ENCODE measurements at places on chromosomes 3 and 15.
A peak's percentile ranks its signal among the peaks of the same experiment; 100 is the strongest.

DNA sequence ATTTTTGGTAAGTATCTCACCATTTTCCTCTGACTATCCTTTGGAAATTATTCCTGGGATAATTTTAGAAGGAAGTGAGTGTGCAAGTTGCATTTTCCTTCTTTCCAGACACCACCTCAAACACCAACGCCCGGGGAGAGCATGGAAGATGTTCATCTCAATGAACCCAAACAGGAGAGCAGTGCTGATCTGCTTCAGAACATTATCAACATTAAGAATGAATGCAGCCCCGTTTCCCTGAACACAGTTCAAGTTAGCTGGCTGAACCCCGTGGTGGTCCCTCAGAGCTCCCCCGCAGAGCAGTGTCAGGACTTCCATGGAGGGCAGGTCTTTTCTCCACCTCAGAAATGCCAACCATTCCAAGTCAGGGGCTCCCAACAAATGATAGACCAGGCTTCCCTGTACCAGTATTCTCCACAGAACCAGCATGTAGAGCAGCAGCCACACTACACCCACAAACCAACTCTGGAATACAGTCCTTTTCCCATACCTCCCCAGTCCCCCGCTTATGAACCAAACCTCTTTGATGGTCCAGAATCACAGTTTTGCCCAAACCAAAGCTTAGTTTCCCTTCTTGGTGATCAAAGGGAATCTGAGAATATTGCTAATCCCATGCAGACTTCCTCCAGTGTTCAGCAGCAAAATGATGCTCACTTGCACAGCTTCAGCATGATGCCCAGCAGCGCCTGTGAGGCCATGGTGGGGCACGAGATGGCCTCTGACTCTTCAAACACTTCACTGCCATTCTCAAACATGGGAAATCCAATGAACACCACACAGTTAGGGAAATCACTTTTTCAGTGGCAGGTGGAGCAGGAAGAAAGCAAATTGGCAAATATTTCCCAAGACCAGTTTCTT is 3.9 kb downstream of the NFKBIZ start:
- no peak for DNase-seq

DNA sequence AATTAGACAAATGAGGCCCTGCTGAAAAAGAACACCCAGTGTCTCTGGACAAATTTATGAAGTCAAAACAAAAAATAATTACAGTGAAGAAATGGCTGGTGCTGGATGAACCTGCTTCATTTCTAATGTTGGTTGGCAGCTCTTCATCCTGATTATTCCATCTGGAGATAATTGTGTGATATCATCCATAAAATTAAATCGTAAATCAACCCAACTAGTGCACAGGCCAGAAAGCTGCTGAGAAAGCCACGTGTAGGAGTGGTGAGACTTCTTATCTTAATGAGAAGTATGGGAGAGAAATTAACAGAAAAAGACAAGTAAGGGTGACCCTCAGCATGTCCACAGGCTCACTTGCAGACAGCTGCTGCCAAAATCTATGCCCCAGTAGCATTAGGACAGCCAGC is 465.2 kb upstream of the TGFBR2 start:
- DNase-seq = no peak

GRCh38 chr3:11226042-11226370 is 46.2 kb upstream of the ATG7 start:
- no peak for DNase-seq

GRCh38 chr3:73784686-73785392 is 160.1 kb upstream of the PDZRN3 start:
- no peak for DNase-seq

- peak; percentile 9 for DNase-seq
These were observed 23.5 kb downstream of the TPRG1 start for GRCh38 chr3:189195302-189195701.

DNA sequence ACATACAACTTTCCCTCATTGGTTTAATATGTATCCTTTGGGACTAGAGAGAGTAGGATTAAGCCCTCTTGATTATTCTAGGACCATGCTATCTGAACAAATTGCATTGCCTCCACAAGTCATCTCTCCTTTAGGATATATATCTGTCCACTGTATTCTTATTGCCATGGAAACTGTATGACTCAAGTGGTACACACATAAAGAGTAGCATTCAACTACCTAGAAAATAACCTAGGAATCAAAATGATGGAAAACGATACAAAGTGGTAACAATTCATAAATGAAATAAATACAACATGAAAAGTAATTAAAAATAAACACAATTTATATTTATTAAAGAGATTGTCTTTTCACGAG is 212.1 kb upstream of the P2RY1 start:
- DNase-seq = no peak

GRCh38 chr3:98920166-98920565 is 18.7 kb upstream of the DCBLD2 start:
- DNase-seq = no peak

DNA sequence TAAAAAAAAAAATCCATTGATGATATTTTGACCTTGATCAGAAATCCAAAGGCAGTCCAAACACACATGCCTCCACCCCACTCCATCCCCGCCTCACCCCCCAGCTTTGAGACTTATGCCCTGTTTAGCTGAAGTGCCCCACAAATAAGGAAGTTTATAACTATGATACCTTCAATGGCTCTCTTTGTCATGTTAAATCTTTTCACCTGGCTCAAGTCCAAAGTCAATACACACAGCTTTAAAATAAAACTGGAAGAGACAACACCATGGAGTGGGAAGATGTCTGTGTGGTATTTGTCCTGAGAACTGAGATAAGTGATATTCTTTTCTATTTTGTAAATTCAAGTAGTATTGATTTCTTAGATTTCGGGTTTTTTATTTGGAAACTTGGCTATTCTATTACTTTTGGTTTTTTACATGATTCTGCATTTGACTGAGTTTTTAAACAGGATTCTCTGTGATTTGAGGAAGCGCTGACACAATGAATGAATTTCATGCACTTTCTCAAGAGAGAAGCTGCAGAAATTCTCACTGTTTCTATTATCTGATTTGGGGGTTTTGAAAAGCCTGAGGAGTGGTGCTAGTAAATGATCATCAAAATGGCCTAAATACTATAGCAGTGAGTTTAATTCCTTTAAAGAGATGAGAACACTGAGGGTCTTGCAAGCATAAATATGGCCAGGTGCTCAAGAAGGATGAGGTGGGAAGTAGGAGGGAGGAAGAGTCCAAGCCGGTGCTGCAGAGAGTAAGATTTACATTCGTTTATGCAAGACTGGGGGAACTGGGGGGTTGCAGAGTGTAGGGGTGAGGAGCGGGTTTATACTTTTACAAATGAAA is 5.2 kb downstream of the FOXB1 start:
- DNase-seq = no peak

DNA sequence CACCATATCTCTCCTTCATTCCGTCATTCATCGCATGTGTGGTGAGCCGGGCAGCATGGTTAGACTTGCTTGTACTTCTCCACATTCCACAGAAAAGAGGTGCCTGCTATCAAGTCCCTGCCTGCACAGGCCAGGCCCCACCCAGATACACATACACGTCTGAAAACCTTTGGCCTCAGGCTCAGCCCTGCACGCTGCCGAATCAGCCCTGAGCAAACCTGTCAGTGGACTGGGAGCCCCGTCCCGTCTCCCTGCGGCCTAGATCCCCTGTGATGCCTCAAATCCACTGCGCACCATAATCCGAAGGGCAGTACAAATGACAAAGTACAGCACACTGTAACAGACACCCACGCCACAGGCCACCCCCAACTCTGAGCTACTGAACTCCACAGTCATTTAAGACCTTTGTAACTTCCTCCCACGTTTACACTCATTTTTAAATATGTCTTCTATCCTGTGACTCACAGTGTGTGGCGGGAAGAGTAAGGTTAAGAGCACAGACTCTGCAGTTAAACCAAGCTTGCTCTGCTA is 67.1 kb downstream of the MB21D2 start:
- DNase-seq = no peak

GRCh38 chr3:128383316-128384235 is 83.1 kb downstream of the DNAJB8 start:
- no peak for DNase-seq

DNA sequence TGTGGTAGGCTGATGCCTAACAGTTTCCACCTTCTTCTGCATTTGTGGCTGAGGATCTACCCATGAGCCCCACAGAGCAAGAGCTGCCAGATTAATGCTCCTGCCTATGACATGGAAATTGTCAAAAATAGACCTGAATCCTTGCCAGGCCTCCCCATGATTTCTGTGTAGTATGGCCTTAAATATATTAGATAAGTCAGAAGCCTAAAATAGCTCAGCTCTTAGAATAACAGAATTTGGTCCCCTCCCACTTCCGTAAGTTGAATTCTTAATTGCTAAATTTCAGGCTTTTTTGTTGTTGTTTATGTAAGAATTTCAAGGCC is 129.0 kb downstream of the SERPINI1 start:
- DNase-seq = no peak

GRCh38 chr3:189577050-189577951 is 53.9 kb upstream of the TP63 start:
- DNase-seq = no peak

DNA sequence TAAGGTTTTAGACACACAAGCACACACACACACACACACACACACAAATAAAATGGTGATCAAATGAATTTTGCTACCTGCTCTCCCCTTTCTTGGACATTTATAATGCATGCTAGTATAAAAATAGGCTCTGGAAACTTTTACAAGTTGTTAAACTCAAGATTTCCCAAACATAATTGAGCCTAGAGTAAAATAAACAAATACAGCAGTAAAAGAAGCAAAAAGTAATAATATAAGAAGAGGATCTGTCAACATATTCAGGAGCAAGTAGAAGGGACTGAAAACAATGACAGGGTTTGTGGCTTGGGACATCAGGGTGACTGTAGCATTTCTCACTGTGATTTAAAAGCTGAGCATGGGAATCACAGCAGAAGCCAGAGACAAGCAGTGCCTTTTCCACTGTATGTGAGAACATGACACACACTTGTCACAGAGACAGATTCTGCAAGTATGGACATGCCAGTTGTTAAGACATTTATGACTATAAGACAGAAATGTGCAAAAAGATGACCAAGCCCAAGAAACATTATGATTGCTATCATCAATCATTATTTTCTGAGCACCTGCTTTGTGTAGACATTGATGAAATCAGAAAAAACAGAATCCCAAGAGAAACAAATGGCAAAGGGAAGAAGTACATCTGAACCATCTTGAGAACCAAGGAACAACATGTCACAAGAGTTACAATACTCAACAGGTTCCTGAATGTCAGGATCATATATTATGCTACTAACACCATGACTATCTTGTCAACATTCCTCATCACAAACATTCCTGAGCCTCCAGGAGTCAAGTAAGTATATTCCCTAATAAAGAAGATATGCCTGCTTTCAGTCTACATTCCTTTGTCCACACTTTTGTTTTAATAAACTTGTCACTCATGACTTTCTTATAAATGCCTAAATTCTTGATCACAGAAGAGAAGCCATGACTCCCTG is 7.1 kb downstream of the THRB start:
- no peak for DNase-seq

DNA sequence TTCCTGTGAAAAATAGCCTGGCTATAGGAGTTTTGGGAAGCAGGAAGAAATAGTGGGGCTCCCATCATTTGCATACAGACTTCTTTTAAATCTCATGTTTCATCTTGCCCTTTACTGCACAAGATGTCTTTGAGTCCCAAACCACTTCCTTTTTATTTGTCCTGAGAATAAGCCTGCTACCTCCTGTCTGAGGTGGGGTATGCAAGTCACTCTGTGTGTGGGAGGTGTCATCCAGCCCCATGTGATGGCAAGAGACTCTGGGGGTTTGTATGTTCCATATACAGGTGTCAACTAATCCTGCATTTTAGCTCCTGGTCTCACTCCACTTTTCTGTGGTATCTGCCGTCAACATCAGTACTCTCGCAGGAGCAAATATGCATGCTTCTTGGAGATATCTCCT is 102.0 kb downstream of the OTOL1 start:
- no peak for DNase-seq

DNA sequence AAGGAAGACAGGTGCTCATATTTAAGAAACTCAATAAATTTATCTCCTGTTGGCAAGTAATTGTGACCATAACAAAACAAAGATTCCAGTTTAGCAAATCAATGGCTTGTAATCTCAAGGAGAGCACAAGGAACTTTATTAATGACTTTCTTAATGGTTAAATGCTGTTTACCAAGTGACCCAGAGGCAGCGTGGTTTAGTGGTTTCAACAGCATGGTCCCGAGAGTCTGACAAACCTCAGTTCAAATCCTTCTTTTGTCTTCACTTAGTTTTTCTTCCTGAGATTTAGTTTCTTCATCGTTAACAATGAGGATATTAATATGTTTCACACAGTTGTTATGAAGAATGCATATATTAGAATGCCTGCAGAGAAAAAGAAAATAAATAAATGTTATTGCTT is 212.6 kb downstream of the KCNMB2 start:
- DNase-seq = no peak

Data from OCI-LY7 (cell line).